Hepatic stellate cell (primary cell): ENCODE measurements at places on chromosomes 1 and 21.

DNA sequence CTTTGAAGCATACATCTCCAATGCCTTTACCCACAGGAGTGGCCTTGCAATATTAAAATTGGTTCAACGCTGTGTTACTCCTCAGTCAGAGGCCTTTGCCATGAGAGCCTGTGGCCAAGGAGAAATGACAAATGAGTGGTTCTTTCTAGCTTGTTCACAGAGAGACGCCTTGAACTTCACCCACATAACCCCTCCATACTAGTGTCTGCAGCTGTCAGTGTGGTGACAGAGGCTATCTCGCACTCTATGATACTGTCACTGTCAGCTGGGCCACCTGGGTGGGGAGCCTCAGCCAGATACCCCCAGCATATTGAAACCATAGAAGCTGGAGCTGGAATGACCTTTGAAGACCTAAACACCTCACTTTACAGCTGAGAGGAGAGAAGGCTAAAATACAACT lies 57.4 kb upstream of the LBR start:
- DNase-seq = no peak

GRCh38 chr1:159009287-159009686 lies 420 bp upstream of the IFI16 start:
- no peak for DNase-seq

DNA sequence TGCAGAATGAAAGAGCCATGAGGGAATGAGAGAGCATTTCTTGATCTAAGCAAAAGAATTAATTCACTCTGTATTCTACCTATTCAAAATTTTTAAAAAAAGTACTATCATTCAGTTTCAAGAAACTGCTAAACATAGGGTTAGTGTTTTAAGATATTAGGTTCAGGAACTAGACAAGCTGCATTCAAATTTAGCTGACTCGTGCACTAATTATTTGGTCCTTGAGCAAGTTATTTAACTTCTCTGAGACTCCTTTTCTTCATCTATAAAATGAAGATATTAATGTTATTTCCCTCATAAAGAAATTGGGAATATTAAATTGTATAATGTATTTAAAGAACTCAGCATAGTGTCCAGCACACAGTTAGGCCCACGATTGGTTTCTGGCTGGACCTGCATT lies 75.0 kb upstream of the USH2A start:
- DNase-seq = no peak

GRCh38 chr1:80154176-80154575 lies 1147.6 kb upstream of the ADGRL4 start:
- no peak for DNase-seq

- no peak for DNase-seq
Observed at GRCh38 chr1:244700808-244701207, 47.9 kb downstream of the DESI2 start.

DNA sequence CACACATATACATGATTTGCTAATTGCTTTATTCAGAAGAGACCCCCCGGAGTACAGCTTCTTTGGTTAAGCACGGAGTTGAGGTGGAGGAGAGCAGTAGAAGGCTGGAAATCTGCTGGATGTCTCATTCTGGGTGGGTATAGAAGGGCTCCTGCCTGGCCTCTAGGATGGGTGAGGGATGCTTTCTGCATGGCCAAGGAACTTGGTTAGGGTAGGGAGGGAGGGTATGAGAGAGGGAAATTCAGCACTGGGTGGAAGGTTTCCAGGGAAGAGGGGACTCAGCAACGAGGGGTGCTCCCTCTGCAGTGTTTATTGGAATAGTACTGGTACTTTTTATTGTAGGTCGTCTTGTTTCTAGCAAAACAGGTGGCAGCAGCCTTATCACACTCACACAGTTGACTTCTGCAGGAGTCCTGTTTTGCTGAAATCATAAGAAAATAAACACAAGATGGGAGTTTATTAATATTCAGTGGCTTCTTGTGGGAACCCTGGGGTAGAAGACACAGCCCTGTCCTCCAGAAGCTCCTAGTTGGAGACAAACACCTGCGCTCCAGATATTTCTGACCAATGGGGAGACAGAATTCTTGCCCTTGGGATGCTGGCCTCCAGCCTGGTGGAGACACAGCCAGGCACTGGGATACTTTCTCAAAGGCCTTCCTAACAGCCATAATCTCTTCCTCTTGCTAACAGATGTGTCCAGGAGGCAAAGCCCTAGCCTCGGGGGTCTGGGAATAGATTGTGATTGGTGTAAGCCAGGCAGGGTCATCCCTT lies 3.8 kb downstream of the PLA2G2A start:
- no peak for DNase-seq

- no peak for DNase-seq
Observed at GRCh38 chr1:1175221-1176062, 1.8 kb downstream of the TTLL10 start.

- no peak for DNase-seq
Observed at GRCh38 chr21:14685568-14685967, 139.5 kb upstream of the SAMSN1 start.

DNA sequence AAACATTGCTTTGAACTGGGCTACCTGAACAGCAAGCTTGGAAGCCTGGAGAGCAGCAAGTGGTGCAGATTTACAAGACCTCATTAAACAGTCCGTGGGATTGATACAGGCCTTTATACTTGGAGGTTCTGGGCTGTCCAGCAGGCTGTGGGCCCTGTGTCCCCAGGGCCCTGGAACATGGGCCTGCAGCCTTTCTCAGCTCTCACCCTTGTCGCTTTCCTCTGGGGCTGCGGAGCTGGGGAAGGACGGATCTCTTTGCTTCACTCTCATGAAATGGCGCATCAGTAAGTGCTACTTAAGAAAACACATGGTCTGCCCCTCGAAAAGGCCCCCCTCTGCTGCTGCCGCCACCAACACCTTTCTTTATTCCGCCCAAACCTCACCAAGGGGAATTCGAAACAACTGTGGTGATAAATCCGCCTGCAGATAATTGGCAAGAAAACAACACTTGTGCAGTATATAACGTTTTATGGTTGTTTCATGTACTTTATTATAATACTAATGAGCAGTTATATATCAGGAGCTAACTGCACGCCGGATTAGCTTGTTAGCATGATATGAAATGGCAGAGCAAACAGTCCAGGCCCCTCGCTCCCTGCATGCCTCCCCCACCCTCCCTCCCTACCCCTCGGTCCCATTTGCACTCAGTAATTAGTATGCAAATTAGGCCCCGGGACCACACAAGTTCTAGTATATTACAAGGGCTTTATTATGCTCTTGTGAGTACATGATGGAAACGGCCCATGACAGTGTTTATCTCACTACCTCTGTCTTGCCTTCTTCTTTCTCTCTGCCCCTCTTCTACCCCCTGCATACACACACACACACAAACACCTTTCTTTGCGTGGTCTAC lies 131.5 kb downstream of the RNF220 start:
- no peak for DNase-seq

DNA sequence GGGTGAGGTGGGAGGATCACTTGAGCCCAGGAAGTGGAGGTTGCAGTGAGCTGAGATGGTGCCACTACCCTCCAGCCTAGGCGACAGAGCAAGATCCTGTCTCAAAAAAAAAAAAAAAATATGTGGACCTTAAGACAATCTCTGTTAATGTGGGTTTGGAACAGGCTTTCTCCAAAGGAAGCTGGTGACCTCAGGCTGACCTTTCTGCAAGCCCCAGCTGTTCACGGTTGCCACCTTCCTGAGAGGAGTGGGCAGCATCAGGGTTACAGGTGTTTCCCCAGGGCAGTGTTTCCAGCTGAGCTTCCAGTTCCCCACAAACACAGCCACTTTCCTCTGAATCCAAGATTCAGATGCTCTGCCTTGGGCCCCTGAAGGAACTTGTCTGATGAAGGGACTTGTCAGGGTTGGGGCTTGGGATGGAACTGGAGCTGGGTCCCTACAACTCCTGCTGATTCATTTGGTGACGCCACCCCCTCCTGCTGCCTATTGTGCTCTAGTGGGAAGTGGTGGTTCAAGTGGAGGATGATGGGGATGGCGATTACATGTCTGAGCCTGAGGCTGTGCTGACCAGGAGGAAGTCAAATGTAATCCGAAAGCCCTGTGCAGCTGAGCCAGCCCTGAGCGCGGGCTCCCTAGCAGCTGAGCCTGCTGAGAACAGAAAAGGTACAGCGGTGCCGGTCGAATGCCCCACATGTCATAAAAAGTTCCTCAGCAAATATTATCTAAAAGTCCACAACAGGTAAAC lies 1.9 kb downstream of the ZBTB48 start:
- DNase-seq = no peak

DNA sequence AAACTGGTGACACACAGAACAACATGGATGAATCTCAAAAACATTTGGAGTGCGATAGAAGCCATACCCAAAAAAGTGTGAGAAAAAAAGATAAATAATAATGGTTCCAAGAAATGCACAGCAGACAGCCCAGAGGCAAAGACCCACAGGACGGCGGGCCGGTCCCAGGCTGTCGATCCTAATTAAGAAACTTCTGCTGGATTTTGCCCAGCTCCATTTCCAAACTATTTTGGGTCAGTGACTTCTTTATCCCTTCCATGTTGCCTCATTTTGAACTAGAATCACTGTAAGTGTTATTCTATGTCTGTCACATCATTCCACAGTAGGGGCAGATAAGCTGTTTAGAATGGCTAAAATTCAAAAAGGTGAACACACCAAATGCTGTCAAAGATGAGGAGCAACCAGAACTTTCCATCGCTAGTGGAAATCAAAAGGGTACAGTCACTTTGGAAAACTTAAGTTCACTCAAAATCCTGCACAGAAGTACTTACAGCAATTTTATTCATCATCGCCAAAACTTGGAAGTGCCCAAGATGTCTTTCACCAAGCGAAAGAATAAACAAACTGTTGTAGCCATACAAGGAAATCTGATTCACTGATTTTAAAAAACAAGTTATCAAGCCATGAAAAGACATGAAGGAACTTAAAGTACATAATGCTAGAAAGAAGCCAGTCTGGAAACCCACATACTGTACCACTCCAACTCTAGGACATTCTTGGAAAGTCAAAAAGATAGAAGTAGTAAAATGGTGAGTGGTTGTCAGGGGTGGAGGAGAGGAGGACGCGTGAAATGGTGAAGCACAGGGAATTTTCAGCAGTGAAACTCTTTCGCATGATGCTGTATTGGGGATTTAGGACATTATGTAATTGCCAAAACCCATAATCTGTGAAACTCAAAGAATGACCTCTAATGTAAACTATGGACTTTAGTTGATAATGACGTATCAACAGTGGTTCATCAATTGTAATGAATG lies 7.5 kb downstream of the NBPF1 start:
- DNase-seq = no peak

DNA sequence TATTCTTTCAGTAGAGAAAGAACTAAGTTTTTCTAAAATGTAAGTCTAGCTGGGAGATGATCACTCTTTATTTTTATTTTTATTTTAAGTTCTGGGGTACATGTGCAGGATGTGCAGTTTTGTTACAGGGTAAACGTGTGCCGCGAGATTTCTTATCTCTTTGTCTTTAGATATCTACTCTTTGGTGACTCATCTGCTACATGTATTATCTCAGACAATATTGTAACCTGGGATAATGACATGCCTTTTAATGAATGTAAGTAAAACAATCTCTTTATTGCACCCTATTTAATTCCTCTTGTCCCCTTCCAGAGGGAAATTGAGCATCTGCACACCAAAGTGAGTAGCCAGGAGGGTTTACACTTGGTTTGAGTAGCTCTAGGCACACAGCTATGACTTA lies 9.4 kb downstream of the CR2 start:
- no peak for DNase-seq

DNA sequence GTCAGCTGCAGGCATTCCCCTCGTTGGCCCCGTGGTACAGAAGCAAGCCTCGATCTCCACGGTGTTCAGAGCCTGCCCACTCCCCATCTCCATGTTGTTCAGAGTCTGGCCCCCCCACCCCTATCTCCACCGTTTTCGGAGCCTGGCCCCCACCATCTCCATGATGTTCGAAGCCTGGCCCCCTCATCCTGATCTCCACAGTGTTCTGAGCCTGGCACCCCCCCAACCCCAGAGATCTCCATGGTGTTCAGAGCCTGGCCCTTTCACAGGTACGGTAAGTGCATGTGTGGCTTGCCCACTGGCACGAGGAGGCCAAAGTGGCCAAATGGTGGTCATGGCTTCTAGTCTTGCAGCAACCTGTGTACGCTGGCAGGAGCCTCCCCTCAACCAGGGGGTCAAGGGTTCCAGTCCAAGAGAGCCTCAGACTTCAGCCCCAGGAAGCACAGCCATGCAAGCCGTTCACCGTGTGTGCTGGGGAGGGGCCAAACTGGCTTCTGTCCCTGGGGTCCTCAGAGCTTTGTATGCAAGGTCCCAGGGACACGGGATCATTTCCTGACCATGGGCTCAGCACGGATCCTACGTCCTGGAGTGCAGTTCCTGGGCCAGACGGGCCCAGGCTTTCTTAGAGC lies 13.3 kb upstream of the PCBP3 start:
- no peak for DNase-seq

GRCh38 chr1:184781941-184782340 lies 27.3 kb upstream of the EDEM3 start:
- no peak for DNase-seq

GRCh38 chr1:170096806-170097340 lies 22.4 kb upstream of the KIFAP3 start:
- no peak for DNase-seq

DNA sequence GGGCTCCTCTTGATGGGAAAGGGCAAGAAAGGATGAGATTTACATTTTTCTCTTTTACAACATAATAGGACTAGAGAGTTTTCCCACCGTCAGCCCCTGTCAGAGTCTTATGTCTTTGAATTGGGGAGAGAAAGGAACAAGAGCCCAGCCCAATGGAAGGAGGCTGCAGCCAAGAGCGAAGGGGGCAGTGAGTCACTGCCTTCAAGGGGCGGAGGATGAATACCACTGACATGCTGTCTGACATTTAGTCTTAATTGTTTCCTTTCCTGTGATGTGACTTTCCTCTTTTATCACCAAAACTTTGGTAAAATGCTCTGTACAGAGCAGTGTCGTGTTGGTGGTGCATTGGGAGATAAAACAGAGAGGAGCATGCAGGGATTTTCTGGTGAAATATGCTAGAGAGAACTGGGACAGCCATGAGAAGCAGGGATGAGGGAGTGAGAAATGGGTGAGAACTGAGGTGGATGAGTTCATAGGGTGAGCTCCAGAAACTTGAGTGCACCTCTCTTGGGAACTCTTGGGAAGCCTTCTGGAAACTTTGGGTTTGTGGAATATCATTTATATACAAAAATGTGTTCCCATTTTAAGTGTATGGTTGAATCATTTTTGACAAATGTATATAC lies 179.9 kb upstream of the FGGY start:
- DNase-seq = no peak

GRCh38 chr1:71587961-71588360 lies 507.1 kb upstream of the ZRANB2 start:
- no peak for DNase-seq

DNA sequence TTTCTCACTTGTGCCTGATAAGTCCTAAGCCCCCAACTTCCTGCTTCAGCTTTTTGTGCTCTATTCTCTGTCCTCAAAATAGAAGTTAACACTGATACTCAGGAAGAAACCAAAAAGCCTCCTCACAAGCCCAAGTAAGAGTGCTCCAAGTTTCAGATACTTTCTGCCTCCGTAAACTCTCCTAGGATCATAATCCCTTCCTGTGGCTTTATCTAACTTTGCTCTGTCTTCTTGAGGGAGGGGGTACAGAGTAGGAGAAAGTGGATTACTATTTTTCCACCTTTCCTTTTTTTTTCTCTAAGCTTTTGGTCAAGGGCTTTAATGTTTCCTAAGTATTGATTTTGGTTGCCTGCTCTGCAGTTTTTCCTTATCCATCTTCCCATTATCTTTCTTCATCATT lies 54.6 kb downstream of the DPH5 start:
- DNase-seq = no peak
